ENCODE measurements at places on chromosomes 3 and 15.

DNA sequence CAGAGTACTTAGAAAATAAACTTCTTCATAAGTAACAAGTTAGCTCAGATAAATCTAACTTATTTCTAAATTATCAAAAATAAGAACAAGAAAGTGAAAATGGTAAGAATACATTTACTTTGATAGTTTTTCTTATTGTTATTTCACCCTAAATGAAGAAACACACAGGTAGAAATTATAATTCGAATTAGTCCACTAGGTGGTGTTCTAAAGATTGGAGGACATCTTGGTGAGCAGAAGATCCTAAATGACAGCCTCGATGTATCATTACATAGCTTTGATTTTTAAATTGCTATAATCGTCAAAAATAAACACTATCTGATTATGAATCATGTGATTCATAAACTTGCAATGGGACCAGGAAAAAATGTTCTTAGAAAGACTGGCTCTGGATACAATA is 280.8 kb upstream of the UBE2E2 start:
- no peak for DNase-seq

- no peak for DNase-seq
Measured at GRCh38 chr15:35305946-35306345, 220.9 kb upstream of the NANOGP8 start.

- DNase-seq: no peak
Measured at GRCh38 chr3:79910337-79910736, 142.5 kb upstream of the ROBO1 start.

GRCh38 chr3:45112939-45113338 is 33.2 kb downstream of the CDCP1 start:
- no peak for DNase-seq

DNA sequence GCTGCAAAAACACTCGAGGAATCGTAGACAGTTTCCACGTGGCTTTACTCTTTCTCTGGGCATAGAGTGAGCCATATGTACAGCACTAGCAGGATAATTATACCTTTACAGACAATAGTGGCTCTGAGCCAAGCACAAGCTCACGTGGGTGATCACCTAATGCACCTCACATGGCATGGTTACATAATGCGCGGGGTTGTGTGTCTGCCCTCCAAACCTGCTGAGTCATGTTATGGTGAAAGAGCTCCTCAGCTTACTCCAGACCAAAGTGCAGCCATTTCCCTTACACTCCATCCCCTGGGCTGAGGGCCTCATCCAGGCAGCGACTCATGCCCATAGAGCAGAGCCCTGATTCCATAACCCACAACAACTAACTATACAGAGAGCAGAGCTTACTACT is 1458.4 kb upstream of the CADM2 start:
- no peak for DNase-seq

DNA sequence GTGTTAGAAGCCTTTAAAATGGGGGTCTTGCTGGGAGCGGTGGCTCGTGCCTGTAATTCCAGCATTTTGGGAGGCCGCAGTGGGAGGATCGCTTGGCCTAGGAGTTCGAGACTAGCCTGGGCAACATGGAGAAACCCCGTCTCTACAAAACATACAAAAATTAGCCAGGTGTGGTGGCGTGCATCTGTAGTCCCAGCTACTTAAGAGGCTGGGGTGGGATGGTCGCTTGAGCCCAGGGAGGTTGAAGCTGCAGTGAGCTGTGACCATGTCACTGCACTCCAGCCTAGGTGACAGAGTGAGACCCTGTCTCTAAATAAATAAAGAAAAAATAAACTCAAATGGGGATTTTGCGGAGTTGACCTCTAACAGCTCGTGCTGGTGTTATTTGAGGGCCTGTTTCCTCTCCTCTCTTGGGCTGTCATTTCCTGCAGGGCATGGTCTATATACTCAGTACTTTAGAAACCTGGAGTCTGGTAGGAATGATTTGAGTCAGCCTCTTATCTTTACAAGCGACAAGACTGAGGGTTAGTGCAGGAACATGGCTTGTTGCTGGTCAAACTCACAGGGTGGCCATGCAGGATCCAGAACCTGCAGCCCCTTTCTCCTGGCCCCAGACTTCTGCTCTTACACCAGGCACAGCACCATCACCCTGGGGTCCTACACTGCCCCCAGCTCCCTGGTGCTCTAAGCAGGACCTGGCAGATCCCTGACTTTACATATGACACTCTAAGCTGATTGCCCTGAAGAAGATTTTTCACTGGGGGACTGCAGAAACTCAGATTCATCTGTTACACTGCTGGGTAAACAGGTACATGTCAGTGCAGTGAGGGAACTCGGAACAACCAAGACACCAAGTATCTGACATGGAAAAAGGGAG is 15.1 kb downstream of the EHD4 start:
- DNase-seq: no peak

GRCh38 chr3:191549357-191549756 is 88.4 kb downstream of the PYDC2 start:
- no peak for DNase-seq

All from HEK293T (cell line).